PC-3 (cell line): ENCODE measurements at places on chromosomes 5 and 9. TPM values are rescaled to one million over a fixed set of nuclear protein-coding genes. Genes with fewer than 3 reads are reported as not detected.

DNA sequence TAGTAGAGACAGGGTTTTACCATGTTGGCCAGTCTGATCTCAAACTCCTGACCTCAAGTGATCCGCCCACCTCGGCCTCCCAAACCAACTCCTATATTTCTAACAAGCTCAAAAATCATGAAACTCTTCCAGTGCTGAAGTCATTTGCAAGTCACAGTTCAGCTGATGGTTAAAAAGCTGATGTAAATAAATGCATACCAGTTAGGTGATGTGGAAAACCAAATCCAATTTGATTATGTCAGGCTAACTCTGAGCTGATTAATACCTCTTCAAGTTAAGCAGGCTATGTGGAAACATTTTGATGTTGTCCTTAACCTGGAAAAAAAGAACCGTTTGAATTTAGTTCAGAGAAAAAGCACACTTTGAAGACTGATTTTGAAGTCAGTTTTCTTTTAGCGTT, 51.0 kb downstream of the TMEM252 start:
- DNase-seq: no peak
- no peak overlapping the region for H3K27ac ChIP-seq
- no peaks in the 10 kb centered on the region for H3K27me3 ChIP-seq
- H3K4me3 ChIP-seq: no peak overlapping the region
- H3K36me3 ChIP-seq: peaks cover 14% of the 10 kb centered on the region
- no peaks in the 10 kb centered on the region for H3K4me1 ChIP-seq

DNA sequence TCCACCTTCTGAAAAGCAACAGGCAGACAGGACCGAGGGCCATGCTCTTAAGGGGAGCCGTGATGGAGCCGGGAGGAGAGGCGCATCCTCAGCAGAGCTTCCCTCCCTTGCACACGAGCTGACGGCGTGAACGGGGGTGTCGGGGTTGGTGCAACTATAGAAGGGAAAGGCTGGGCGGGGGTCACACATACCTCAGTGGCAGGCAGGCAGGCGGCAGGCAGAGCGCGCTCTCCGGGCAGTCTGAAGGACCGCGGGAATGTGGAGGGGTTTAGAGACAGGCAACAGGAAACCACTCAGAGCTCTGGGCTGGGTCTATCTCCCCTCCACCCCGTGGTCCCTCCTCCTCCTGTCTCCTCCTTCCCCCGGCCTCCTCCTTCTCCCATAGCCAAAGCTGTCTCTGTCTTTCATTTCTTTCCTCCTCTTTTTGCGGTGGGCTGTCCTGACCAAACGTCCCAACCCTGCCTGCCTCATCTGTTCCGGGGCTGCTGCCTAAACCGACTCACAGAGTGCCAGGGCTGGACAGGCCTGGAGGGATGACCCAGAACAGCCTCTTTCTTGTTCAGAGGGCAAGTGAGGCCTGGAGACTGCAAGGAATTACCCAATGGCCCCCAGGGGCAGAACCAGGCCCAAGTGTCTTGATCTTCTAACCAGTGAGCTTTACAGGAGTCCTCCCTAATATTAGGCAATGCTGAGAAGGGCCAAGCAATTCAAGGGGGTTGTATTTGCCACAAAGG, at the start of gene SPARC:
Gene SPARC (minus strand): TSS at position 242 of the 734 bp plus-strand sequence. CDS start 10,727 bp downstream, outside the sequence.
- H3K4me3 ChIP-seq: no peak within 1 kb of the TSS
- H3K36me3 ChIP-seq: no peaks in the 10 kb centered on the region
- H3K27me3 ChIP-seq: no peaks in the 10 kb centered on the region
- no peak for DNase-seq
- H3K27ac ChIP-seq: no peak within 1 kb of the TSS
- H3K4me1 ChIP-seq: peaks cover 12% of the 10 kb centered on the region

The SREK1 gene
- 34.8 and 43.1 TPM in 2 replicates for total RNA-seq

The CYLC2 gene
- not detected in 2 replicates for total RNA-seq

- DNase-seq: peak; percentile 56
- no peaks in the 10 kb centered on the region for H3K27me3 ChIP-seq
- H3K36me3 ChIP-seq: no peaks in the 10 kb centered on the region
- H3K4me3 ChIP-seq: no peak overlapping the region
Measured at GRCh38 chr9:32395510-32396216, 11.2 kb downstream of the ACO1 start.

GRCh38 chr9:109974143-109974917, 194.3 kb downstream of the PALM2AKAP2 start:
- no peaks in the 10 kb centered on the region for H3K36me3 ChIP-seq
- H3K27me3 ChIP-seq: no peaks in the 10 kb centered on the region
- no peaks in the 10 kb centered on the region for H3K4me1 ChIP-seq
- no peak for DNase-seq

The PAEP gene
- not detected in 2 replicates for total RNA-seq

The PCSK5 gene
- total RNA-seq: not detected in 2 replicates

- H3K4me3 ChIP-seq: no peak overlapping the region
- DNase-seq: no peak
- peaks cover 5% of the 10 kb centered on the region; the same call in 1 of the 2 replicates for H3K4me1 ChIP-seq
- no peaks in the 10 kb centered on the region for H3K36me3 ChIP-seq
- no peak overlapping the region for H3K27ac ChIP-seq
Measured at GRCh38 chr9:82206946-82207345, 218.4 kb downstream of the SPATA31D1 start.
